Stimulated activated CD8-positive, alpha-beta memory T cell treated with anti-CD3 and anti-CD28 coated beads, Interleukin-7, amount 100 ng/mL, for 1 hour (primary cell): ENCODE measurements at places on chromosomes 16 and 17.

DNA sequence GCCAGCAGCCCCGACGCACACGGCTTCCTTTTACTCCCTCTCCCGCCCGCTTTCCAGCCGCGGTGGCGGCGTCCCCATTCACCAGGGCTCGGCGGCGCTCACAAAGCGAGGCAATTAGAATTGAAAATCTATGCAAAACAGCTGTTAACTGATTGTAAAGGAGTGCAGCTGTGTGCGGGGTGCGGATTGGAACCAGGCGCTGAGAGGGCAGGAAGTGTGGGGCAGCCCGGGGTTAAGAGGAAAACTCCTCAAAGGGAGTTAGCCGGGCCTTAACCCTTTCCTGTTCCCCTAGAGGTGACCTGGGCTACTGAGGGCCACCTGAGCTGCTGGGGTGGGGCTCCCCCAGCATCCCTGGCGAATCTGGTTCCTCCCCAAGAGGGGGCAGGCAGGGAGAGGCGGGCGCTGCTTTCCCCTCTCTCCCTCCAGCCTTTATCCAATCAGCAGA, 5.8 kb upstream of the GSE1 start:
- no peak for DNase-seq

GRCh38 chr16:84884596-84885341, 65.0 kb downstream of the CRISPLD2 start:
- no peak for DNase-seq

- no peak for DNase-seq
Observed at GRCh38 chr16:50323335-50324011, 45.3 kb downstream of the BRD7 start.

DNA sequence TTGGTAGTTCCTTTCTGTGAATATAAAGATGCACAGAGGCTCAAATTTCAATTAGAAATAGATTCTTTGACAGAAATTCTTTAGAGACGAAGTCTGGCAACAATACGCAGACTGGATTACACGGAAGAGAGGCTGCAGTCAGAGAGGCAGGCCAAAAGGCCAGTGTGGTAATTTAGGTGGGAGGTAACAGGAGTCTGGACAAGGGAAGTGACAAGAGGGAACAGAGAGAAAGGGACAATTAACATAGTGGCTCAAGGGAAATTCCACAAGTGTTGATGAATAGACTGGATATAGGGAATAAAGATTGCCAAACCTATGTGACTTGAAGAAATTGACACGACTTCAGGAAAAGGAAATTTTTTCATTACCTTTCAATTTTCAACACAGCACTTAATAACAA, 54.6 kb downstream of the STX8 start:
- DNase-seq, result no peak

DNA sequence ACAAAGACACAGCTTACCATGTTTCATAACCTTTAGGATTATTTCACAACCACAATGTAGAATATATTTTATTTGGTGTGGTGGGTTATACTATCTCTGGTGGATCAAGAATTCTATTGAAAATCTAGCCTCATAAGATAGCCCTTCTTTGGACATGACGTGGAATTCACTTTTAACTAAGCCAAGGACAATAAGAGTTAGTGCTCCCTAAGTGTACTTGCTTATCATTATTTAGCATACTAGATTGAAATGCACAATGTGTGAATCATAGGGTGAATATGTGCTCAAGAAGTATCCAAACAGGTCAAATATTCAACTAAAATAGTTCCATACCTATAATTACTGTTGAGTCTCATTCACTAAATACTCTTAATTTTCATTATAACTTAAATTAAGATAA, 1179.5 kb upstream of the GOT2 start:
- no peak for DNase-seq

DNA sequence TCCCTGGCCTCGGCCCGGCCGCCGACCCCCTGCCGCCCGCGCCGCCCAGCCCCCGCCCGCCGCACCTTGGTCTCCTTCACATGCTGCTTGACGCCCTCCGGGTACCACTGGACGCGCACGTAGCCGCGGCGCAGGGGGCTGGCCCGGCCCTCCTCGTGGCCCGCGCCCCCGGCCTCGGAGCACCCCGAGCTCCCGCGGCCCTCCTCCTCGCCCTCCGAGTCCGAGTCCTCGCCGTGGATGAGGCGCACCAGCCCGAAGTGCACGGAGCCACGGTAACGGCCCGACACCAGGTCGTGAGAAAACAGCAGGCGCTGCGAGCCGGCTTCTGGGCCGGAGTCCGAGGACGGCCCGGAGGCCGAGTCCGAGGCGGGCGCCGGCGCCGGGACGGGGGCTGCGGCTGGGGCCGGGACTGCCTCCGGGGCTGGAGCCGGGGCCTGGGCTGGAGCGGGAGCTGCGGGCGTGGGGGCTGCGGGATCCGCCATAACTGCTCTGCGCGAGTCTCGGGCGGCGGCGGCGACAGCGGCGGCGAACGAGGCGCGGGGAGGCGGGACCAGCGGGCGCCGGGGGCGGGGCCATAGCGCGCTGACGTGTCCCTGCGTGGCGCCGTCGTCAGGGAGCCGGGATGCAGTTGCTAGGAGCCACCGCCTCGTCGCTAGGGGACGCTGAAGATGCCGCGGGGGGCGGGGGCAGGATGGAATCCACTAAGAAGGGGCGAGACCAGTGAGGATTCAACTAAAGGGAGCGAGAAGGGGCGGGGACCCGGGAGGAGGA, at the start of gene UBE2O:
Gene UBE2O (minus strand): TSS at position 493 of the 771 bp plus-strand sequence. CDS start 11 bp downstream, at position 482.
- peak; percentile 81 for DNase-seq

DNA sequence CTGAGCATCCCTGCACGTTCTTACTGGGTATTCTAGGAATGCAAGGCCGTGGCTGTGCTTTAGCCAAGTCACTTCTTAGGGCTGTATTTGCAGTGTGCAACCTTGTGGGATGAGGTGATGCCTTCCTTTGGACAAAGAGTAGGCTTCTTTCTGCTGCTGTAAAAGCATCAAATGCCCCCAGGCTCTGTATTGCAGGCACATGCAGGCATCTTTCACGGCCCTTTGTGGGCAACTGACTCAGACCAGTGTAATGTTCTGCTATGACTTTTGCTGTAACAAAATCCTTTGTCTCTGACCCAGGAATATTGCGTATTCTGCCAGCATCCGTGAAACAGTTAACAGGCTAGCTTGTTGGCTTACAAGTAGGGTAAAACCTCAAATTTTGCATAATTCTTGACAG, 30.9 kb upstream of the GCSH start:
- no peak for DNase-seq

- no peak for DNase-seq
Observed at GRCh38 chr17:58191241-58191896, 1.2 kb upstream of the EPX start.

DNA sequence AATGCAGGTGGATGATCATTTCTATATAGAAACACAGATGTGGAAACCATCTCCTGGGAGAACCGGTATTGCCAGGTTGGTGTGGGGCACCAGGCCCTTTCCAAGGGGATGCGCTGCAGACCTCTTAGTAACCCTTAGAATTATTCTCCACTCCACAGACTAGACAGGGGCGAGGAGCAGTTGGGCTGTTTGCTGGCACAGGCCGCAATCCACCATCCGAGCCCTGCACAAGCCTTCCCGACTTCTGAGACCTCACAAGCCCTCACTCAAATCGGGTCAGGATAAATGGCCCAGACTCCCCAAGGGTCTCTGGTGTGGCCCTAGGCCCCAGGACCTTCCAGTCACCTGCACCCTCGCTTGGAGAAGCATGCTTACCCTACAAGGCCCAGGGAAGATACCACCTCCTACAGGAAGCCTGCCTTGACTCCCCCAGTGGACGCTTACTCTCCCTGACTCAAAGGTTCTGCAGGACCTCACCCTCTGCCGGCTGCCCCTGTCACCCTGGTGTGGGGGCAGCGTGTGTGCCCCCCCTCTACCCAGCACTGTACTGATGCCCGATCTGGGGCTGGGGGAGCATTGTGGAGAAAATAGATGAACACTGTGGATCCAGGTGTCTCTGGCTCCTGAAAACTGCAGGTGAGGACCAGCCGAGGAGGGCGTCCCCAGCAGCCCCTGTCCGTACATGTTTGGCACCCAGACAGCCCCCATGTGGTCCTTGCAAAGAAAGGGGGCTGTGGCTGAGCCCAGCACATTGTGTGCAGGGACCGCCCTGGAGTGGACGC, 49.8 kb upstream of the ACSF3 start:
- DNase-seq, result no peak

DNA sequence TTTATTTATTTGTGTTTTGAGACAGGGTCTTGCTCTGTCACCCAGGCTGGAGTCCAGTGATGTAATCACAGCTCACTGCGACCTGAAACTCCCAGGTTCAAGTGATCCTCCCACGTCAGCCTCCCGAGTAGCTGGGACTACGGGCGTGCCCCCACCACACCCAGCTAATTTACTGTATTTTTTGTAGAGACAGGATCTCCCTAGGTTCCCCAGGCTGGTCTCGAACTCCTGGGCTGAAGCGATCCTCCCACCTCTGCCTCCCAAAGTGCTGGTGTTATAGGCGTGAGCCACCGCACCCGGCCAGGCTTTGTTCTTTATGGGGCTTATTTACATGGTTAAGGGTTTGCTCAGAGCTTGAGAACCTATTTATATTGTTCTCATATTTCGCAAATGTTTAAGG, 5.8 kb upstream of the MEIOB start:
- DNase-seq, result no peak

- no peak for DNase-seq
Observed at GRCh38 chr17:28878981-28879380, 18.6 kb downstream of the FLOT2 start.

DNA sequence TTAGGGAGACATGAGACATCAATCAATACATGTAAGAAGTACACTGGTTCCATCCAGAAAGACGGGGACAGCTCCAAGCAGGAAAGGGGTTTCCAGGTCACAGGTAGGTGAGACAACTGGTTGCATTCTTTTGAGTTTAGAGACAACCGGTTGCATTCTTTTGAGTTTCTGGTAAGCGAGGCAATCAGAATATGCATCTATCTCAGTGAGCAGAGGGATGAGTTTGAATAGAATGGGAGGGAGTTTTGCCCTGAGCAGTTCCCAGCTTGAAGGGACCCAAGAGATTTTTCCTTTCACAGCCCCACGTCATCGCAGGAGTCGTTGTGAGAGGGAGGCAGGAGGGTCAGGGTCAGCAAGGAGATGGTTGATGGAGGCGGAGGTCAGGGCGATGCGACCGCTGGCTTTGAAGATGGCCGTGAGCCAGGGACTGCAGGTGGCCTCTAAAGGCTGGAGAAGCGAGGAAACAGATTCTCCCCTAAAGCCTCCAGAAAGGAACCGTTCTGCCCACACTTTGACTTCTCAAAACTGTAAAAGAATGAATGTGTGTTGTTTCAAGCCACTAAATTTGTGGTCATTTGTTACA, 36.5 kb downstream of the IRF8 start:
- no peak for DNase-seq

GRCh38 chr16:81817296-81817695, 38.2 kb downstream of the PLCG2 start:
- DNase-seq, result no peak

DNA sequence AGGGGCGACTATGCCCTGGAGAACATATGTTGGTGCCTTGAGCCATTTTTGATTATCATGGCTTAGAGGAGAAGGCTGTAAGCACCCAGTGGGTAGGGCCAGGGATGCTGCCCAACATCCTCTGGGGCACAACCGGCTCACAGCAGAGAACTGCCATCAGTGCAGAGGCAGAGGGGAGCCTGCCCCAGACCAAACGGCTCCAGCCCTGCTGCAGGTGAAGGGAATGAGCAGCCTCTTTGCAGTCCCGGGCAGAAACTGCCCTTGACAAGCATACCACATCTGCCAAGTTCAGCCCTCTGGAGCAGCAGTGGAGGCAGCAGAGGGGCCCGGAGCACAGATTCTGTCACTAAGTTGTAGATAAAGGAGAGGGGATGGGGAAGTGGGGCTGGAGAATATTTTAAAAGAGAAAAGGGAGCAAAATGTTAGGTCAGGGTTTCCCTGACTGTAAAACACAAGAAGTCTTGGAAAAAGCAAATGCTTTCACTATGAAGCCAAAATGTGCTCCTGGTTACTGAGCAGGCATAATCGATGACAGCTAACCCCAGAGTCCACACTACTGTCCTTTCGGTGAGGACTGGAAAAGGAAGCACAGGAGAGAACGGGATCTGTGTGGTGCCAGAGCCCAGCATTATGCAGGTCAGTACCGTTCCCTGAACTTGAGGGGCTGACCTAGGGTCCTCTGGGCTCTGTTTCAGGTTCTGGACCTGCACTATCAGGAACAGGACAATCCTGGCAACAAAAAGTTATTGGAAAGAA, 72.0 kb downstream of the CREBBP start:
- no peak for DNase-seq

- DNase-seq, result no peak
Observed at GRCh38 chr17:9766970-9767369, 24.4 kb downstream of the DHRS7C start.

DNA sequence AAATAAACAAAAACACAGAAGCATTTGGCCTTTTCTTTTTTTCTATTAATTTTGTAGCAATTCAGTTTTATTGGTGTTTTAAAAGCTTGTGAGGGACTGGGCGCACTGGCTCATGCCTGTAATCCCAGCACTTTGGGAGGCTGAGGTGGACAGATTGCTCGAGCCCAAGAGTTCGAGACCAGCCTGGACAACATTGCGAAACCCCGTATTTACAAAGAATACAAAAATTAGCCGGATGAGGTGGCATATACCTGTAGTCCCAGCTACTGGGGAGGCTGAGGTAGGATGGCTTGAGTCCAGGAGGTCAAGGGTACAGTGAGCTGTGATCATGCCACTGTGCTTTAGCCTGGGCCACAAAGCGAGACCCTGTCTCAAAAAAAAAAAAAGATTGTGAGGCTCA, 53.4 kb downstream of the SEC14L1 start:
- DNase-seq, result no peak

DNA sequence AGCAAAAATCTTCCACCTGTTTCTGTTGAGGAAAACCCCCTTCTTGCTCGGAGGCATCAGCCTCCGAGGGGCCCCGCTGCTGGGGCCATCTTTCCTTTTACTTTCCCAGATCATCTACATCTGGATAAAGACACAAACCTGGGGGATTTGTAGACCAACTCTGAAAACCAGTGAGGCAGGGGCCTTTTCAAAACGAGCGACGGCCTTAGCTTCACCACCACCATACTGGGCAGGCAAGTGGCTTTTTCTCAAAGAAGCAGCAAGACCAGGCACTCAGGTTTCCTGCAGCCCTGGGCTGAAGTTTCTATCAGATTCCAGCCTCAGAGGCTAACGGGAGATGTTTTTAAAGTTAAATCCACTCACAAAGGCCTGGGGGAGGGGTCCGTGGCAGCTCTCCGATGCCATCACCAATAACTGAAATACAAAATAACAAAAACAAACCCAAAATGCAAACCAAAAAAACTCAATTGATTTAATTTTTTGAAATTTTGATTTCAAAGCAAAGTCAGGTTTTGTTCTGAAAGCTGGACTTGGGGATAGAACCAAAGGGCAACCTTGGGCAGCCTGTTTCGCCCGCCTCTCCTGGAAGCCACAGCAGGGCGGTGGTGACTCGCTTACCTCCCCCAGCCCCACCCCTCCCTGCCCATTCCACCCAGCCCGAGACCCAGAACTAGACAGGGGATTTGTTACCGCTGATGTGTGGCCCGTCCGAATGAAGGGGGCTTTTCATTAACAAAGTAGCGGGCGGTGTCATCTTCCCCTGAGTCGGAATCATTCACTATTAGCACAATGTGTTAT, 55.8 kb downstream of the SALL1 start:
- DNase-seq, result no peak

DNA sequence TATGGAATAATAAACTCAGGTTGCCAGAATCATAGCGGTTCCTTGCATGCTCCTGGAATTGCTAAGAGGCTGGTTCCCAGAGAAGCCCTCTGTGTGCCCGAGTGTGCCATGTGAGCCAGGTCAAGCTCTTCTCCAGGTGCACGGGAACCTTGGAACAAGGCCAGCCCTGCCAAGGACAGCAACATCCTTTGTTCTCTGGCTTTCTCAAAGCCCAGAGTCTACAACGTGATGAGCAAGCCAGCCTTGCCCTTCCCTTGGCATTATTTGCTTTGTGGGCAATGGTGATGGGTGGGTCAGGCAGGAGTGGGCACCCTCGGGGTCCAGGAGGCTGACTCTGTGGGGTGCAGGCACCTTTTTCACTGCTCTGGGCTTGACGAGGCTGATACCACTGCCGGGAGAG, 14.2 kb upstream of the SEC14L1 start:
- DNase-seq, result no peak
